Myocyte (in vitro differentiated cells): ENCODE measurements at places on chromosomes 4 and X.
A peak's percentile ranks its signal among the peaks of the same experiment; 100 is the strongest.

DNA sequence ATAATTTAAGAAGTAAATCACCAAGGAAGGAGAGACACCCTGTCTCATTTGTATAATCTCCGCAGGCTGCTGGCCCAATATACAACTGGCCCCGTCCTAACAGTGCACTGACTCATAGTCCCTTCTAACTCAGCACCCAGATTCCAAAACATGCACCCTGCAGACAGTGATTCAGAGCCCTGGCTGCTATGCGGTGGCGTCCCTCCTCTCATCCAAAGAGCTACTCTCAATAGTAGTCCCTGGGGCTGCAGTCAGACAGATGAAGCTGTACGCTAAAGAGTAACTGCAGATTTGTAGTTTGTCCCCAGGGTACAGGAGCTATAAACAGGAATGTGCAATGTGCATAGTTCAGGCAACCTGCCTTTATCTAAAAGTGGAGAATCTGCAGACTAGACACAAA is 23.0 kb downstream of the GABRA3 start:
- DNase-seq: no peak

DNA sequence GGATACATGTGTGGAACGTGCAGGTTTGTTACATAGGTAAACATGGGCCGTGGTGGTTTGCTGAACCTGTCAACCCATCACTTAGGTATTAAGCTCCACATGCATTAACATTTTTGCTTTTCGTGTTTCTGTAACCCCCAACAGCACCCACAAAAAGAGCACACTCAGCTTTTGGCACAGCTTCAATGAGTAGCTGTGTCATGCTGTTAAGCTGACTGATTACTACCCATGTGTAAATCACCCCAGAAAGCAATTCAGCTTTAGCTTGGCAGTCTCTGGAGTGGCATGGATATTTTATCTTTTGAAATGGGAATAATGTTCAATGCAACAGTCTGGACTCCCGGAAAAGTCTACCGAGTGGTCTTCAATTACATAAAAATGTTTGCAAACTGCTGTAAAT is 734.3 kb downstream of the STIM2 start:
- no peak for DNase-seq

GRCh38 chr4:89069481-89069880 is 12.5 kb upstream of the FAM13A start:
- no peak for DNase-seq

- DNase-seq: peak; percentile 24
These were observed 178.5 kb downstream of the NHS start for GRCh38 chrX:17553469-17553868.

DNA sequence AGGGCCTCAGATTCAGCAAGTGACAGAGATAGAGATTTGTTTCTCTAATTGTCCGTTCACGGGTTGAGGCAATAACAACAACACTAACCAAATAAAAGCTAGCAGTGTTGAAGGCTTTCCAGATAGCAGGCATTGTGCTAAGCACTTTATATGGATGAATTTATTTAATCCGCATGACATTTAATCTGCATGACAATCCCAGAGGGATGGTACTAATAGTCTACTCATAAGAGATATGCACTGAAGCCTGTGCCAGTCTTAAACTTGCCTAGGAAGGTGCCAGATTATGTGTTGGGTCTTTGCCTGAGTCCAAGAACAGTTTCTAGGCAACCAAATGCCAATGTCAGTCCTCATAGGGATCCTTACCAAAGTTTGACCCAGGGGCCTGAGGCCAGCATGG is 37.7 kb upstream of the FAT1 start:
- DNase-seq: peak; percentile 25

GRCh38 chr4:139535228-139535870 is 20.7 kb downstream of the SETD7 start:
- no peak for DNase-seq

GRCh38 chr4:37970702-37971101 is 10.5 kb downstream of the PTTG2 start:
- DNase-seq: peak; percentile 92

- no peak for DNase-seq
These were observed 70.5 kb downstream of the SEL1L3 start for GRCh38 chr4:25792200-25792791.

- no peak for DNase-seq
These were observed 231.5 kb upstream of the DIAPH2 start for GRCh38 chrX:96453139-96453538.

- peak; percentile 78 for DNase-seq
These were observed 79.6 kb downstream of the CCKAR start for GRCh38 chr4:26410385-26411293.

DNA sequence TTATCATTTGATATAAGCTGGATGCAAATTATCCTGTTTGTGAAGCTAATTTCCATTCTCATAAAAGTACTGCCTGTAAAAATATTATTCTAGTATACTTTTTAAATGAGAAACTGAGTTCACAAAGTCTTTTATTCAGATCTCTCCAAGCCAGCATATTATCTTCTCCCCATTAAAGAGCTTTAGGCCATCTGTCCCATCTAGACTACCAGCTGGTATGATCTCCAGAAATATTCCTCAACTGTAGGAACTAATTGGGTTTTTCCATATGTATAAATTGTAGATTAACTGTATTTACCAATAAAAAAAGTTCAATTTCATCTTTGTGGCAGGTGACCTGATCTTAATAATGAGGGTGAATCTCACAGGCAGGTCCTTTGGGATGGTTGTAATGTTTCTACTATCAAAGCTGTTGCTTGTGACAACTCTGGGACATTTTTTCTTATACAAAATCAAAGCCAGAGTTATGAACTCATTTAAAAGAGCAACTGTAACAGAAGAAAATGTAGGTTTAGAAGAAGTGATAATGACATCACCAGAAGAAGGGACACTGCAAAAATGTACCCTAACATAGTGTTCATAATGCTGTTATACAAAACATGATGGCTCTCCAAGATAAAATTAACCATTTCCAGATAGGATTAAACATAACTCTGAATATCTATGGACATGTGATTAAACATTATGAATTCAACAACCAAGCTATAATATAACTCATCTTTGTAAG is 132.8 kb downstream of the KCNIP4 start:
- no peak for DNase-seq

- DNase-seq: peak; percentile 41
These were observed 48.3 kb upstream of the WDR1 start for GRCh38 chr4:10164877-10165283.

- DNase-seq: no peak
These were observed 1013.0 kb downstream of the STIM2 start for GRCh38 chr4:27873596-27873995.

DNA sequence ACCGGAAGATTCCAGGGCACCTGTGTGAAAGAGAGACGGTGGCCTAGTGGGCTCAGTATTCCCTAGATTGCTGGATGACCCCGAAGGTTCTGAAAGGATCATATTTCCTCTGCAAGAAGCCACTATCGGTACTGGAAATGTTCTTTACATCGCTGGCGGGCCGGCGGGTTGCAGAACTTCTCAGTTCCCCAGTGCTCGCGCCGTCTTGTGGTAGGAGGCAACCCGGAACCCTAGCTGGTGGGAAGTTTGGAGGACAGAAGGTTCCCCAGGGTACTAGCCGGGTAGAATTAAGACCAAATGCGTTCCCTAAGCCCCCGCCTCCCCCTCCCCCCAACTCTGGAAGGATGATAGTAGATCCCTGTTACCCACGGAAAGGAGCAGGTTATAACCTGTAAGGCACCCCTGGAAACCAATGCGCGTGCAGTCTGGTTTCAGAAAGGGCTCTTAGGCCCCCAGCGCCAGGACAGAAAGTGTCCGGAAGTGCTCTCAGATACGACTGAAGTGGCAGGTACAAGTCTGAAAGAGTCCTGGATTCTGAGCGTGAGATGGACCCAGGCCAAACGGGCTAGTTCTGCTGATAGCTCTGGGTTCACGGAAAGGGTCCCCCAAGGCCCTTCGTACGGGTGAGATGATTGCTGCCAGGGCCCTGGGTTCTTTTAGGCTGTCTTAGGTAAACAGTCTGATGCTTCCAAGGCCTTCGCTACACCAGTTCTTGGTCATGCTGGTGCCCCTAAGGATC is 61.7 kb upstream of the DCAF8L1 start:
- no peak for DNase-seq

- DNase-seq: no peak
These were observed 85.7 kb upstream of the UCP1 start for GRCh38 chr4:140654495-140654814.

- DNase-seq: peak; percentile 73
These were observed 139.7 kb downstream of the PPARGC1A start for GRCh38 chr4:23750125-23750524.

GRCh38 chrX:119228512-119229252 is 7.4 kb upstream of the PGRMC1 start:
- peak; percentile 75 for DNase-seq

- DNase-seq: peak; percentile 4
These were observed at the start of gene NAP1L2 for GRCh38 chrX:73214426-73215094. Gene NAP1L2 (minus strand): TSS chrX:73214851. CDS start chrX:73214492, 359 bp downstream.

DNA sequence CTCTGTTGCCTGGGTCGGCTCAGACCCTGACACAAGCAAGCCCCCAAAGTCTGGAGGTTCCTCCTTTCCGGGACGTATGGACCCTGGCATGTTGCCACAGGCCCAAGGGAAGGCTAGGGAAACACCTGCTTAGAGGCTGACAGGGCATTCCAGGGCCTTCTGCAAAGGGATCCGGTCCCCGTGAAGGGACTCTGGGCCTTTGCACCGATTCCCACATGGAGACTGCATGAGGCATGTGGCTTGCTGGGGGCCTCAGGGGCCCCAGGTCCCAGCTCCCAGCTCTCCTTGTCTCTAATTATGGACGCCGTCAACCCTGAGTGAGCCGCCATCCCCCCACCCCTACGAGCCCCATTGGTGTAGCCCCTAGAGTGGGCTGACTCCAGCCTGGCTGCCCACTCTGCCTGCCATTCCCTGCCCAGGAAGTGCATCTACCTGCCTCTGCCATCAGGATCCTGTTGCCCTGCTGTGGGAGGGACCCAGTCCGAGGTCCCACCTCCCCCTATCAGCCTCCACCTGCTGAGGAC is 4.2 kb upstream of the RGS12 start:
- DNase-seq: no peak

GRCh38 chrX:103211012-103211715 is 3.7 kb upstream of the BEX4 start:
- peak; percentile 53 for DNase-seq

DNA sequence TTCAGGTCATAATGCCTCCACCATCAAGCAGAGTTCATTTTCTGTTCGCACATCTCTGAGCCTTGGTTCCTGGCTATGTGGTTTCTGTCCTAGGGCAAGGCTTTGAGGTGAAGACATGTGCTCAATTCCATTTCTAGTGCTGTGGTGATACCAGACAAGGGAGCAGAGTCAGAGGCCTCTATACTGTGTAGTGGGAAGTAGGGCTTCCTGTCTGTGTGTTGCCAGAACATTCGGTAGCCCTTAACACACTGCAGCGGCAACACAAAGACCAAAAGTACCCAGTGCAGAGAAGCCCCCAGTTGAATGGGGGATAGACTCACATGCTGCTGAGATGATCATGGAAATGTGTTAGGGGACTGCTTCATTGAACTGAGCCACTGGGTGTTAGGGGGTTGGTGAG is 56.4 kb downstream of the STARD8 start:
- DNase-seq: peak; percentile 13

GRCh38 chr4:153585026-153585425 is 99.1 kb upstream of the TLR2 start:
- no peak for DNase-seq

GRCh38 chr4:24862073-24862751 is 50.6 kb downstream of the CCDC149 start:
- DNase-seq: no peak

GRCh38 chr4:114472269-114473032 is 126.2 kb upstream of the UGT8 start:
- peak; percentile 84 for DNase-seq

DNA sequence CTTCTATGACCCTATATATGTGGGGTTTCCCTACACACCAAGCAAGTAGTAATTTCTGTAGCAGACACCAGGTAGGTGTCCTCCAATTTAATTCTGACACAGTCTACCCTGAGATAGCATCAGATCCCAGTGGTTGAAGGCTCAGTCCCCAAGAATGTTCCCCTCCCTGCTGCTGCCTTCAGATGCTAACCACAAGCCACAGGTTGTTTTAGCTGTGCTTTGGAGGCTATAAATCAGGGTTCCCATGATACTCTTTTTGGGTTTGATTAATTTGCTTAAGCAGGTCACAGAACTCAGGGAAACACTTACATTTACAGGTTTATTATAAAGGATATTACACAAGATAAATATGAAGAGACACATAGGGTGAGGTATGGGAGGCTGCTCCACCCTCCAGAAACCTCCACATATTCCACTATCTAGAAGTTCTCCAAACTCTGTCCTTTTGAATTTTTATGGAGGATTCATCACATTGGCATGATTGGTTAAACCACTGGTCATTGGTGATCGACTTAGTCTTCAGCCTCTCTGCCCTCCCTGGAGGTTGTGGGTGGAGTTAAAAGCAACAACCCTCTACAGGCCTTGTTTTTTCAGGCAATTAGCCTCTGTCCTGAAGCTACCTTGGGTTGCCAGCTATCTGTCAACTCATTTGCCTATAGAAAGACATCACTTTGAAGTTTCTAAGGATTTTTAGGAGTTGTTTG is 50.8 kb downstream of the GRIA2 start:
- DNase-seq: peak; percentile 9

DNA sequence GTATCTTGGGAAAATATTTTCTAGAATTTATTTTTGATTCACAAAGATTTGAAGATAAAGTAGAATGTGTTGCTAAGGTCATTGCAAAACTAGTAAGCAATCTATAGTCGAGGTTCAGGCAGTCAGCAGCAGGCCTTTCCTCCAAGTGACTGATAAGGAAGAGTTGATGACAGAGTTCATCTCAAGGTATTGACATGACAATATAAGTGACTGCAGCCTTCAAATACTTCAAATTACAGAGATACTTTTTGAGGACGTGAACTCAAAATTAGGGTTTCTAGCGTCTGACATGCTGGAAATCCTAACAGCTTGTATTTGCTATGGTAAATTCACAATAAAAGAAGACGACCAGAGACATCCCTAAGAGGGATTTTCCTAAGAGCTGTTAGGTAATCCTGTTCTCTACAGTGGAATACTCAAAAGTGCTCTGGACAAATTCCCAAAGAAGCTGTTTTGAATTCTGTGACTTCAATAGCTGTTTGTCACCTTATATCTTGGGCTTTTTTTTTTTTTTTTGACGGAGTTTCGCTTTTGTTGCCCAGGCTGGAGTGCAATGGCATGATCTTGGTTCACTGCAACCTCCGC is 7.4 kb downstream of the ARHGAP10 start:
- no peak for DNase-seq

- peak; percentile 57 for DNase-seq
These were observed 13.5 kb downstream of the RXFP1 start for GRCh38 chr4:158535130-158535614.

DNA sequence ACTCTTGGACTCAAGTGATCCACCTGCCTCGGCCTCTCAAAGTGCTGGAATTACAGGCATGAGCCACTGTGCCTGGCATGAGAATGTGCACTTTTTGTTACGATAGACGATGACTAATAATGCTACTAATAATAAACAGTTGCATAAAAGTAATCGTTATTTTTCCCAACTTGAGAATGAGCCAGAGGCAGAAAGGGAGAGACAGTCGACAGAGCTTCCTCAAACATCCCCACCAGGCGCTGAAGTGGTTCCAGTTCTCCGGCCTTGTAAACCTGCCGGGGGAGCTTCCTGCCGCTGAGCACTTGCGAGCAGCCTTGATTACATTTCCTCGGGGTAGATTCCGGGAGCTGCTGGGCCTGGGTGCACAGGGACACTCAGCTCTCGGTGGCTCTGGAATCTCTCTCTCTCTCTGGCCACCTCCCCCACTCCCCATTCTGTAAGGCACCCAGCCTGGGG is 8.9 kb upstream of the HTRA3 start:
- no peak for DNase-seq
